Spleen (tissue), 13 donors: ENCODE measurements at places on chromosomes 3 and 15. TPM values are rescaled to one million over a fixed set of nuclear protein-coding genes. Genes with fewer than 3 reads are reported as not detected.

CPLX3 gene
- 127 TPM for polyA plus RNA-seq

BSN gene
- 0.06 TPM for polyA plus RNA-seq

C3orf80 gene
- polyA plus RNA-seq: 0.35 TPM

ALPK3 gene
- 0.13 TPM for polyA plus RNA-seq

HSPBAP1 gene
- 26.3 TPM for polyA plus RNA-seq

HCN4 gene
- not detected for polyA plus RNA-seq

SI gene
- not detected for polyA plus RNA-seq

DAPK2 gene
- 7.6 TPM for polyA plus RNA-seq

DNA sequence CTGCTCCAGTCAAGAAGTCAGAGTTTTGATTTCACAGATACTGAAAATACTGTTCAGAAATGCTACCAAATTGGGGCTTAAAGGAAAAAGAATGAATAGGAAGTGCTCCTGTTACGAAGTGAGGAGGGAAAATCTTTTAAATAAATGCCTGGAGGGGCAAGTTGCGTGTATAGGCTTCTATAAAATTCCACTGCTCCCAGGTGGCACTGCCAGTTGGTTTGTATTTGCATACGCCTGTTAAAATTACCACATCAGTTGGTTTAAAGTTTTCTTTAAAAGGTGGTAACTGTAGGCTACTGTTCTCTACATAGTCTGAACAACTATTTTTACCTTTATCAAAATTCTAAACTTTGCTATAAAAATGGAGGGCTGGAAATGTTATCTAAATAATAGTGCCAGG is 123.5 kb downstream of the DLG1 start:
- H3K36me3 ChIP-seq: no peaks in the 10 kb centered on the region
- no peak for DNase-seq
- peaks cover 9% of the 10 kb centered on the region for H3K4me1 ChIP-seq

GRCh38 chr3:125589547-125590122 is 5.7 kb downstream of the OSBPL11 start:
- H3K27me3 ChIP-seq: no peaks in the 10 kb centered on the region
- H3K27ac ChIP-seq: no peak overlapping the region
- no peak for DNase-seq

- DNase-seq: no peak
- peaks cover 37% of the 10 kb centered on the region for H3K4me1 ChIP-seq
- no peak overlapping the region for H3K4me3 ChIP-seq
- H3K36me3 ChIP-seq: no peaks in the 10 kb centered on the region
- no peaks in the 10 kb centered on the region for H3K27me3 ChIP-seq
Measured at GRCh38 chr15:85045615-85046014, 64.0 kb downstream of the PDE8A start.

DNA sequence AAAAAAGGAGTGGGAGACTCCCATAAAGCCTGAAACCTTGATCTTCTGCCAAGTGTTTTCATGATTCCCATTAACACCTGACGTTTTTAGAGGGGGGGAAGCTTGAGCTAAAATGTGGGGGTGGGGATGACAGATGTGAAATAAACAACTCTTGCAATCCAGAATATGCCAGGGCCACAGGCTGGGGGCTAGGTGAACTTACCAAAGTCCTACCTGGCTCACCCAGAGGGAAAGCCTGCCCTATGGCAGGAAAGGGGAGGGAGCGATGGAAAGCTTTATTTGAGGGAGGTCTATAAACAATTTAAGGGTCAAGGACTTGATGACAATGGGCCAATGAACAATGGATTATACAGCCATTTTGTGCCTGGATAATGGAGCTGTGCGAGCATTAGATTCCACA is 108.3 kb downstream of the LRIG1 start:
- H3K27ac ChIP-seq: peak overlapping the region; percentile 72
- no peak overlapping the region for H3K4me3 ChIP-seq
- H3K4me1 ChIP-seq: peaks cover 18% of the 10 kb centered on the region
- no peak for DNase-seq

GRCh38 chr3:66785191-66785909 is 212.8 kb upstream of the KBTBD8 start:
- no peak overlapping the region for H3K4me3 ChIP-seq
- no peaks in the 10 kb centered on the region for H3K27me3 ChIP-seq
- no peaks in the 10 kb centered on the region for H3K4me1 ChIP-seq
- H3K36me3 ChIP-seq: no peaks in the 10 kb centered on the region

DNA sequence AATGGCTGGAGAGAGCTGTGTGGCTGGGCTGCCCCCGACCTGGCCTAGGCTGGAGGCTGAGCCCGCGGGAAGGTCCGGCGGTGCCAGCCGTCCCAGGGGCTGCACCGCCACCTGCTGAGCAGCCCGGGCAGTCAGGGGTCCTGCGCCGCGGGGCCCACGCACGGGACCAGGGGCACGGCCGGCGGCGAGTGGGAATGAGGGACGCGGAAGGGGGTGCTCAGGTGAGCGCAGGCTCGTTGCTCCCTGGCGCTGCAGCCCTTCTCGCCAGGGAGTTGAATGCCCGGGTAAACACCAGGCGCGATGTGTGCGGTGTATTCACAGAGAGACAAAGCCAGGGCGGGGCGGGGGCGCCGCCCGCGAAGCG is 666 bp upstream of the SEMA3F start:
- peak overlapping the region; percentile 82 for H3K27ac ChIP-seq
- H3K36me3 ChIP-seq: no peaks in the 10 kb centered on the region
- no peak for DNase-seq
- peak overlapping the region; percentile 49 for H3K4me3 ChIP-seq
- H3K4me1 ChIP-seq: peaks cover 81% of the 10 kb centered on the region

DNA sequence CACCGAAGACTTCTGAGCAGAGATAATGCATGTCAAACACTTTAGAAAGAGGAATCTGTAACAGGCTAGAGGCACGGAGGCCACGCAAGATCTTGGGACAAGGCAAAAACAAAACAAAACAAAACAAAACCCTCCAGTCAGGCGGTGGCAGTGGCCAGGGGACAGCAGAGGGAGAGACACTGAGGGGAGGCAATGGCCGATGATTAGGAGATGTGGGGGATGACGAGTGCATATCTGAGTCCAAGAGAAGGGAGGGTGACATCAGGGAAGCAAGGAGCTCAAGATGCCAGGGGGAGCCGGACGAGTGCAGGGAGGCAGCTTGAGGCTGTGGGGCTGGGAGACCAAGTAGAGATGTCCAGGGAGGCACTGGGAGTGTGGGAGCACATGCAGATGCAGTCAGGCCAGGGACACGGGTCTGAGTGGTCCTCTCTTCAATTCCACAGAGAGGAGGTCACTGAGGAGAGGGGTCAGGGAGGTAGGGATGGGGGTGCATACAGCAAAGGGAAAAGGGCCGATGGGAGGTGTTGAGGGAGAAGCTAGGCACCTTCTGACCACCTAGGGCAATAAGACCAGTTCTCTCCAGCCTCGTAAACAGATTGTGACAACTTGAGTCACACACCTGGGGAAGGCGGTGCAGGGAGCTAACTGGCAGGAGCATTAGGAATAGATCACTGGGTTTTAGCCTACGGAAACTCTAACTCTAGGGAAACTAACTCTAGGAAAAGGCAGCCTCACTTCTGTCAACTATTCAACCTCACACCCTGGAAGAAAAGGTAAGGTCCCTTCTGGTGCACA is 29.6 kb downstream of the SLCO2A1 start:
- no peaks in the 10 kb centered on the region for H3K4me1 ChIP-seq
- H3K27me3 ChIP-seq: no peaks in the 10 kb centered on the region
- no peak overlapping the region for H3K27ac ChIP-seq
- no peak overlapping the region for H3K4me3 ChIP-seq
- DNase-seq: no peak
- H3K36me3 ChIP-seq: no peaks in the 10 kb centered on the region

DNA sequence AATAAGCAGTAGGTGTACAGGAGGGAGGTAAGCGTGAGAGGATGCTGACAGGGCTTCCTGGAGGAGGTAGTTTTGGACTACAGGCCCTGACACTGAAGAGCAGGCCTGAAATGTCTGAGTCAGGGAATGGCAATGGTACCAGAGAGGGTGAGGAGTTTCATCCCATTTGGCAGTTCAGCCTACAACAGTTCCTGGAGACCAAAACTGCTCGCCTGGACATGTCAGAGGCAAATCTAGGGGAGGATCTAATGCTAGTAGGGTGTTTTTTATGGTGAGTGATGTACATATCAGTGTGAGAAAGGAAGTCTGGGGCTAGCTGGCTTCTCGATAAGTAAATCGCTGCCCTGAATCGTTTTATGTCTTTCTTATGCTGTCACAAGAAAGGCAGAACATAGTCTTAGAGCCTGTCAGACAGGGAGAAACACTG is 13.8 kb upstream of the TNFSF10 start:
- no peak overlapping the region for H3K4me3 ChIP-seq
- no peaks in the 10 kb centered on the region for H3K27me3 ChIP-seq

GRCh38 chr3:11803977-11804892 is 42.5 kb downstream of the TAMM41 start:
- no peak overlapping the region for H3K27ac ChIP-seq
- H3K4me3 ChIP-seq: no peak overlapping the region
- no peaks in the 10 kb centered on the region for H3K4me1 ChIP-seq
- H3K27me3 ChIP-seq: no peaks in the 10 kb centered on the region

DNA sequence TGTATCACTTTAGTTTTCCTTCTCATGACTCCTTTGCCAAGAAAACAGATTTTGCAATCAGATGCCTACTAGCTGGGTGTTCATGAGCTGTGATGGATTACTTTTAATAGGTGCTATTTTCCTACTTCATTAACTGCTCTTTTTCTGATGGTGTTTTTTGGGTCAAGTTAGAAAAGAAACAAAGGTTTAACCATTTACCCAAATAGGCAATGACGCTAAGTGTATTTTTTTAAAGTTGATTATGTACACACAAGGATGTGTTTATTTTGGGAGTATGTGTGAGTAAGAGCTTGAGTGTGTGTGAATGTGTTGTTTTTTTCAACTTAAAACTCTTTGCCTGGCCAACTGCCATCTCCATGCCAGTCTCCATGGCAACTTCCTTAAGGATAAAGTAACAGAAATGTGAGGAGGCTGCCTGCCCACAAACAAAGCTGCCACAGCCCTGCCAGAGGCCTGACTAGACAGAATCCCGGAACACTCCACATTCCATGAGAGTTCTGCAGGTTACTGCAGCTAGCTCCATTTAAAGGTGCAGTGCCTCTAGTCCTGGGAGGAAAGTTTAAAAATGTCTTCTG is 215.6 kb upstream of the RBMS3 start:
- DNase-seq: no peak
- H3K4me3 ChIP-seq: no peak overlapping the region
- H3K4me1 ChIP-seq: no peaks in the 10 kb centered on the region
- no peak overlapping the region for H3K27ac ChIP-seq

- no peak overlapping the region for H3K4me3 ChIP-seq
- peak overlapping the region; percentile 24 for H3K27ac ChIP-seq
- H3K4me1 ChIP-seq: peaks cover 25% of the 10 kb centered on the region
Measured at GRCh38 chr3:190620886-190621608, 107.2 kb downstream of the IL1RAP start.

GRCh38 chr3:194009892-194010533 is 125.9 kb upstream of the HES1 start:
- no peak overlapping the region for H3K4me3 ChIP-seq
- no peaks in the 10 kb centered on the region for H3K36me3 ChIP-seq
- no peak for DNase-seq
- H3K27ac ChIP-seq: no peak overlapping the region
- H3K27me3 ChIP-seq: no peaks in the 10 kb centered on the region

DNA sequence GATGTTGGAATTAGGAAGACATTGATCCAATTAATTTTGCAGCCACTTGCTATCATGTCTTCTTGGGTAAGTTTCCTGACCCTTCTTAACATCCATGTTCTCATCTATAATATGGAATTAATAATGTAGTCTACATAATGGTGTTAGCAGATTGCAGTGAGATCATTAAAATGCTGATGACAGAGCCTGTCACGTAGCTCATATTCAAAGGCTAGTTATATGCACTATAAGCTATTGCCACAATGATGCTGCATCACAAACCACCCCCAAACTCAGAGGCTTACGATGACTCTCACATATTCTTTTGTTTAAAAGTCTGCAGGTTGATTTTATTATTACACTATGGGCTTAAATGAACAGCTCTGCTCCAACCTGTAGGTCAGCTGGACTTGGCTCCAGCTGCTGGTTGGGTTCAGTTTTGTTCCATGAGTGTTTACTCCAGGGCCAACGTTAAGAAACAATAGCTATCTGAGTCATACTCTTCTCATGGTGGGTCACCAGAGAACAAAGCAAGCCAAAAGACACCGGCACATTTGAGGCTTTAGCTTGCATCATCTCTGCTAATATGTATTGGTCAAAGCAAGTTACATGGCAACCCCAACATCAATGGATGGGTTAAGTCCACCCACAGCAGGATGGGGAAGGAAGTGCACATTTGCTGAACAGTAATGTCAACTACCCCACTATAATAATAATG is 250.0 kb upstream of the SLCO3A1 start:
- no peaks in the 10 kb centered on the region for H3K36me3 ChIP-seq
- no peak overlapping the region for H3K27ac ChIP-seq
- H3K4me3 ChIP-seq: no peak overlapping the region
- H3K4me1 ChIP-seq: no peaks in the 10 kb centered on the region

- H3K27me3 ChIP-seq: no peaks in the 10 kb centered on the region
- DNase-seq: no peak
- H3K4me3 ChIP-seq: no peak overlapping the region
Measured at GRCh38 chr3:146783446-146783845, 178.3 kb upstream of the PLSCR5 start.

- peaks cover 71% of the 10 kb centered on the region for H3K4me1 ChIP-seq
- no peaks in the 10 kb centered on the region for H3K36me3 ChIP-seq
- H3K4me3 ChIP-seq: no peak overlapping the region
- no peaks in the 10 kb centered on the region for H3K27me3 ChIP-seq
Measured at GRCh38 chr15:68210409-68210756, 5.3 kb upstream of the CALML4 start.

DNA sequence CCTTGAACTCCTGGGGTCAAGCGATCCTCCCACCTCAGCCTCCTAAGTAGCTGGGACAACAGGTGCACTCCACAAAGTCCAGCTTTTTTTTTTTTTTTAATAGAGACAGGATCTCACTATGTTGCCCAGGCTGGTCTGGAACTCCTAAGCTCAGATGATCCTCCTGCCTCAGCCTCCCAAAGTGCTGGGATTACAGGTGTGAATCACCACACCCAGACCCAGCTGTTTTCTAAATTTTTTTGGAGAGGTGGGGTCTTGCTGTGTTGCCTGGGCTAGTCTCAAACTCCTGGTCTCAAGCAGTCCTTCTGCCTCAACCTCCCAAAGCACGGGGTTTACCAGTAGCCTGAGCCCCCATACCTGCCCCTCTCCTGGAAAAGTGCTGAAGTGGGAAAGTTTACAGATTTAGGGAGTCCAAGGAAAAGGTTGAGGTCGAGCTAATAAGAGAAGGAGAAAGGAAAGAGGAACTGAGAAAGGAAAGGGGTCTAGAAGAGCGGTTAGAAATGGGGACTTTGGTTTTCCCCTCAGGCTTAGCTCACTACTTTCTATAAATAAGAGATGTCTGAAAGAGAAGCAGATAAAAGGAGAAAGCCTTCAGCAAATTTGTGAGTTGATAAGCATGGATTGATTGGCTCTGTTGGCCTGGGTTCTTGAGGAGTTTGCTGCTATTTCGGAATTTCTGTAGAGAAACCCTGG is 23.6 kb downstream of the UBE2E1 start:
- DNase-seq: no peak
- peaks cover 35% of the 10 kb centered on the region for H3K4me1 ChIP-seq
- no peaks in the 10 kb centered on the region for H3K27me3 ChIP-seq
- H3K36me3 ChIP-seq: no peaks in the 10 kb centered on the region
